Cardiac septum (tissue), 1 donor: ENCODE measurements at places on chromosomes 7 and 10. TPM values are rescaled to one million over a fixed set of nuclear protein-coding genes. Genes with fewer than 3 reads are reported as not detected.

Gene NEBL
- 597 TPM for total RNA-seq

Gene KLF14
- not detected for total RNA-seq

Gene GPNMB
- total RNA-seq, result 239 TPM

Gene SPDYE5
- total RNA-seq, result not detected

Gene FAM221A
- total RNA-seq, result 3.7 TPM

Gene LIPN
- not detected for total RNA-seq

Gene NXPH1
- not detected for total RNA-seq

GRCh38 chr7:127047521-127047920 lies 205.2 kb downstream of the GRM8 start:
- no peak for DNase-seq

- no peak for DNase-seq
Measured at GRCh38 chr7:37933018-37933566, 12.7 kb downstream of the EPDR1 start.

DNA sequence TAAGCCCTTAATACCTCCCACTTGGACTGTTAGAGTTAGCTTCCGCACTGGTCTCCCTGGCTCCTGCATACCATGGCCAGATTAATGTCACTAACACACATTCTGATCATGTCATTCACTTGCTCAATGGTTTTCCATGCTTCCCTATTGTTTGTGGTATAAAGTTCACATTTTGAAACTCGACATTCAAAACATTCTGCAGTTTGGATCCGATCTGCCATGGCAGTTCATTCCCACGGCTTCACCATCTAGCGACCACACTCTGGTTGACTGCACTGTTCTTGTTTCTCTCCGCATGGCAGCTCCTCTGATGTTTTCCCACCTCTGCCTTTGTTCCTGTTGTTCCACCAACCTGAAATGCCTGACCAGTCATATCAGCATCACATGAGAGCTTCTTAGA lies 87.4 kb upstream of the WAC start:
- no peak for DNase-seq

DNA sequence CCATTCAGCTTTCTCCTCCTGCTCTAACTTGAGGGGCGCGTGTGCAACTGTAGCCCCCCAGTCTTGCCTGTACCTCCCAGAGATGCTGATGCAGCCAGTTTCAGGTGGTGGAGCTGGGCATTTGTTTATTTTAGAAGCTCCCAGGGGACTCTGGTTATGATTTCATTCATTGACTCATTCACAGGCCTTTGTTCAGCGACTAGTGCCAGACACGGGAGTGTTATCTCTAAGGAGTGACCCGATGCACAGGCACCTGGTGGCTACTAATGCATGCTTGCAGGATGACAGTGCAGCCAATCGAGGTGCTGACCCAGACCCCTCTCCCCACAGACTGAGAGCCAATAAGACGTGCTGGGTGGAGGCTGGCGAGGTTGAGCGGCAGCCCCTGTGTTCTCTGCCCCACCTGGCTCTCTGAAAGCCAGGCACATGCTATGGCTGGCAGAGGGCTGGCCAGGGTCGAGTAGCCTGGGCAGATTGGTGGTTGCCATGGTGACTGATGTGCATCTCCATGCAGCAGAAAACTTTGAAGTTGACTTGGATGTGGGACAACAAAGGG lies 19.7 kb upstream of the SLC18A2 start:
- DNase-seq, result no peak

- DNase-seq, result no peak
Measured at GRCh38 chr7:112193915-112194502, 12.2 kb downstream of the DOCK4 start.

DNA sequence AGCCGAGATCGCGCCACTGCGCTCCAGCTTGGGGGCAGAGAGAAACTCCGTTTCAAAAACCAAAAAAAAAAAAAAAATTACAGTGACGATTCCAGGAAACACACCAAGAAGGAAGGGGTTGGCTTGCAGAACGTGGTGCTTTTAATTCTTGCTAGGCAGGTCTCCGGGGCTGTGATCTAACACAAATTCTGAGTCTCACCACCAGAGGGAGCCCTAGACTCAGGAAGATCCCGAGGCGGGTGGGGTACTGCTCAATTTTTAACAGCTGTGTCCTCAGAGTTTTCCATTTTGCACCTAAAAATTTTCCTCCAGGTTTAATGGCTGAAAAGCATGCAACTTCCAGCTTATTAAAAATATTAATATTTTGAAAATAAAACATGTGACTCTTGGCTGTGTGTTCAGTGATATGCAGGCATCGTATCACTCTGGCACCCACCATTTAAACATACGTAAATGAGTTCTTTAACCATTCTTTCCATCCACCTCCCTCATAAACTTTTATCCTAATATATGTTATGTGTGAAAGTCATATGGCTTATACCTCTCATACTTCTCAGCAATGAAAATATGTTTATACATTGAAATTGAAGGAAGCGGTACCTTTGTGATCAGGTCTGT lies 26.5 kb upstream of the NUB1 start:
- DNase-seq, result peak; percentile 83

GRCh38 chr10:5862360-5862961 lies 27.2 kb downstream of the ANKRD16 start:
- no peak for DNase-seq

GRCh38 chr10:30903397-30904138 lies 128.1 kb downstream of the ZNF438 start:
- no peak for DNase-seq

DNA sequence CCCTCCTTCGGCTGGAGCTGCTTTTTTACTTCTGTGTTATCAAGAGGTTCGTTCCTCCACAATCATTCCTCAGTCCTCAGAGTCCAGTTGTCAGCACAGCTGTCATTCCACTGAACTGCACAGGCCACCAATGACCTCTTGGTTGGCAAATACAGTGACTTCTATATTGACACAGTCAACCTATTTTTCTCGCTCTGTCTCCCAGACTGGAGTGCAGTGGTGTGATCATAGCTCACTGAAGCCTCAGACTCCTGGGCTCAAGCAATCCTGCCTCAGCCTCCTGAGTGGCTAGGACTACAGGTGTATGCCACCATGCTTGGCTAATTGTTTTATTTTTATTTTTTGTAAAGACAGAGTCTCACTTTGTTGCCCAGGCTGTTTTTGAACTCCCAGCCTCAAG lies 27.7 kb downstream of the CRCP start:
- DNase-seq, result no peak

DNA sequence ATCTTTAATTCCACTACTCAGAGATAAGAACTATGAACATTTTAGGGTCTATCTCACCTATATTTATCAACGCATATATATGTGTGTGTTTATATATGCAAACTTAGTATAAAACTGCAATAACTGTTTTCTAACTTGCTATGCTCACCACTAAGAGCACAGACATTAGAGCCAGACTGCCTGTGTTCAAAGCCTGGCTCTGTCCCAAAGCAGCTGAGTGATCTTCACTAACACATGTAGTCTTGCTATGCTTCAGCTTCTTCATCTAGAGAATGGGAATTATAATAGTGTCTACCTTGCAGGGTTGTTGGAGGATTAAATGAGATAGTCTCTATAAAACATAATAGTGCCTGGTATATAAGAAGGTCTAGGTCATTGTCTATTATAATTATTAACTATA lies 165.5 kb downstream of the MAGI2 start:
- DNase-seq, result no peak
